ENCODE measurements at places on chromosomes 11 and 22.
A peak's percentile ranks its signal among the peaks of the same experiment; 100 is the strongest.

GRCh38 chr22:31329029-31329428 lies 17.1 kb downstream of the PATZ1 start:
- no peak for DNase-seq

- DNase-seq: no peak
Measured at GRCh38 chr11:65223011-65223410, 38.8 kb upstream of the POLA2 start.

DNA sequence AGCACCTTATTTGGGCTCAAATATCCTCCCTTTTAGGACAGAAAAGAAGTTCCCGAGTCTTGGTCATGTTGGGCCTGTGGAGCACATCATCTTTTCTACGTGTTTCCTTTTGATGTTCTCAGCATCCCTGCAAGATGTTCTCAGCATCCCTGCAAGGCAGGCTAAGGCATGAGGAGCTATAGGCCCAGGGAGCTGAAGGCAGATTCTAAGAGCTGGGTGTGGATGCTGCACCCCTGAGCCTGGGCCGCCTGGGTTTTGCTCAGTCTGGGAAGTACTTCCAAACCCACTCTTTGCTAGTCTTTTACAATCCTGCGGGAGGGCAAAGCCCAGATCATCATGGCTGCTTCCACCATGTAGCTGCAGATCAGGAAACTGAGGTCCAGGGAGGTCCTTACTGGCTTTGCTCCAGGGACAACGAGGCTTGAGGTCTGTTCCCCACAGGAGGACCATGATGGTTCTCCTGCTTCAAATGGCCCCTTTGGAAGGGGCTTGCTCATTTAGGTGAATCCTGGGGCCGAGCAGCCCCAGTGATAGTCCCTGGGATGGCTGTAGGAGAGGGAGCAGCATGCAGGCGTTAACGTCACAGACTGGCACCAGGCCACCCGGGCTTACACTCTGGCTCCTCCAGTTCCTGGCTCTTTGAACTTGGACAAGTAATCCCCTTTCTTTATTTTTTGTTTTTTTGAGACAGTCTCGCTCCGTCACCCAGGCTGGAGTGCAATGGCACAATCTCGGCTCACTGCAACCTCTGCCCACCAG lies 10.6 kb downstream of the LRRC75B start:
- no peak for DNase-seq

DNA sequence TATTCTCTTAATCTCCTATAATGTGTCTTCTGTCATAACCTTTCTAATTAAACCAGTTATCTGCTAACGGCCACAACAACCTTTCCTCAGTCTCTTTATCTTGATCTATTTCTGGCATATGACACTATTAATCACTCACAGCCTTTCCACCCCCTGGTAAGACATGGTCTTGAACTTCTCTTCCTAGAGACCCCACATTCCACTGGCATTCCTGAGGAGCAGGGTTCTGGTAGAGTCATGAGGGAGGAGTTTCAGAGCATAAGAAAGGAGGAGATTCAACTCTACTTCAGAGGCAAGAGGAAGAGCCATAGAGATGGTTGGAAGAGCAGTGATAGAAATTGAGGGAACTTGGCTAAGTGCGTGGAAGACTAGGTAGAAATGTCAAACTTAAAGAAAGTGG lies 325.6 kb downstream of the BLID start:
- no peak for DNase-seq

GRCh38 chr11:134714021-134714656 lies 302.1 kb upstream of the B3GAT1 start:
- DNase-seq: no peak

- DNase-seq: no peak
Measured at GRCh38 chr11:48106166-48106565, 110.4 kb upstream of the OR4B1 start.

- no peak for DNase-seq
Measured at GRCh38 chr11:92776676-92777075, 192.8 kb upstream of the MTNR1B start.

GRCh38 chr11:71322192-71322735 lies 69.9 kb upstream of the SHANK2 start:
- DNase-seq: no peak

DNA sequence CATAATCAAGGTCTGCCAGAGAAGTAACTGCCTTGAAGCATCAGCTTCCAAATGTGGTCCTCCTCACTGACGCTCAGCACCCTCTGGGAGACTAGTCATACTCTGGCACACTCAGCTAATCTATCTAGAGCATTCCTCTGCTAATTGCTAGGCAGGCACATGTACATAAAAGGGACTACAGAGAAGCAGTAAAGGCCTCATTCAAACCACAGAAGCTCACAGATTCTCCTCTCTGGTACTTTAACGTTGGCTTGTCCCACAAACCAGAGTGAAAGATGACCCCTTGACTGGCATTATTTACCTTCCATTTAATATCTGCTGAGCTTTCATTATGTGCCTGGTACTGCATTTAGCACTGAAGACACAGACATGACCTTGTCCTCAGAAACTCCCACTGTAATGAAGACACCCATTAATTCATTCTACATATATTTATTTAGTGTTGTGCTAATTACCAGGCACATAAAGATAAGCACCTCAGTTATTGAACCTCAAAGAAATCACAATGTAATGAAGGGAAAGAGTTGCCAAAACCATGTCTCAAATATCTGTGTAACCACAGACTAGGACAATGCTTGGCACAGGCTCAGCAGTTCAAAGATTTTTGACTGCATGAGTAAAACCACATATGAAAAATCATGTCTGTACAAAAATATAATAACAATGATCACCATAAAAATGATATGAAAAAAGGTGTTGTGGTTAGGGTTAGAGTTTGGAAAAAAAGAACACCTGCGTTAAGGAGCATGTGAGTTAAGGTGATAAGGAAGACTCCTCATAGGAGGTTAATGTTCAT lies 550.4 kb downstream of the DLG2 start:
- DNase-seq: no peak

DNA sequence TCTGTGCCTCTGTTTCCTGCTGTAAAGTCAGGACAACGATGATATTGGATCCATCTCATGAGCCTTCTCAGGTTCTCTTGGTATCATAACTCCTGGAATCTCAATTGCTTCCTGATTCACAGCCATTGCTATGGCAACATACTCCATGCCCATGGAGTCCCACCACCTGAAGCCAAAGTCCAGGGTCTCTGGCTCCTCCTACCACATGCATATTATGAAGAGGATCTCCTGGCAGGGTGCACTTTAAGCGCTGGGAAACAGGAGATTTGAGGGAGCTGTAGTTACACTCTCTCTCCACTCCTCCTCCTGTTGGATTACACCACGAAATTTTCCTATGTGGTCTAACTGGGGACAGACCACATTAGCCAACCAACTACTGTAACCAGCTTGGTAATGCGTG lies 130.9 kb upstream of the SEZ6L start:
- no peak for DNase-seq

GRCh38 chr11:6397636-6398035 lies 7.4 kb downstream of the SMPD1 start:
- DNase-seq: no peak

- DNase-seq: no peak
Measured at GRCh38 chr22:29848111-29848510, 10.0 kb upstream of the ASCC2 start.

GRCh38 chr22:25514436-25515180 lies 49.9 kb upstream of the GRK3 start:
- no peak for DNase-seq

- DNase-seq: peak; percentile 65
Measured at GRCh38 chr22:46367707-46368191, 32.2 kb downstream of the TRMU start.

- no peak for DNase-seq
Measured at GRCh38 chr11:62830904-62831519, 839 bp downstream of the STX5 start.

DNA sequence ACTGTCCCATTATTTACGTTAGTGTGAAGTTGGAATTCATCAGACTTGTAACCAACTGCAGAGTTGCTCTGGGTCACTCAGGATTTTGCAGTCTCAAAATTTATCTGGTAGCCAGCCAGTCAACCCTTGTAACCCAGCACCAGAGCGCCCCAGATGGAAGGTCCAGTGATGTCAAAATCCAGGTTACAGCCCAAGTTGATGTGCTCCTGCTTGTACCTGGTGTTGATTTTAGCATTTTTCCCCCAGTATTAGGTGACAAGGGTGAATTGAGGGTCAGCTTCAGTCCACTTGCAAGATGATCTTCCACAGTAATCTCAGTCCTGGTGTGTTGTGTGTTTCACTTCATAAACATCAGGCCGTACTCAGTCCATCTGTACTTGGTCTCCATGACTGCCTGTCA lies 7.5 kb downstream of the TIMM10B start:
- no peak for DNase-seq

DNA sequence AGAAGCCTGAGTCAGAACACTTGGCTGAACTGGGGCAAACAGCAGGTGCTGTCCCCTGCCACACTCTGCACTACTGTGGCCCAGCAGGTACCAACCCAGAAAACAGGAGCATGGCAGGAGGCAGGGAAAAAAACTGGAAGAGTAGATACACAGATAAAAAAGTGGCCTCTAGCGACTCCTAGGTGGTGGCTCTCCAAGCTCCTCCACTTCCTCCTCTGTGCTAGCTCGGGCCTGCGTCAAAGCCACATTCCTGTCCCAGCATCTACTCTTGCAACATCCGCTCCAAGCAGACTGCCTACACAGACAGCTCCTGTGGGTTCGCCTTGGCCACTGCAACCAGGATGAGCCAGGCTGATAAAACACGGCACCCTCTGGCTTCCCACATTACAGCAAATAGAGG lies 6.9 kb downstream of the OR8B12 start:
- peak; percentile 40 for DNase-seq

DNA sequence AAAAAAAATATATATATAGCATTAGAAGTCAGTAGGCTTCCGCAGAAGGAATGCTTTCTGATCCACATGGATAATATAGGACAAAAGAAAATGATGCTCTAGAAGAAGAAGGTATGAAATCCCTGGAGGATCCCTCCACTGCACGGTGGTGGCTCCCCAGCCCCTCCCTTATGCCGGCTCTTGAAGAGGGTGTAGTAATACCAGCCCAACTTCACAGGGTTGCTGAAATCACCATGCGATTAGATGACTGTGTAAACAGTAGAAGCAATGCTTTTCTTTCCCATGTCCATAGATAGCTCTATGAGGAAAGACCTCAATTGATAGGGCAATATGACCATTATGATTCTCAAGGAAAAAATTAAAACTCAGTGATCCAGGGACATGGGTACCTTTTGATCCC lies 3.2 kb upstream of the ETS1 start:
- DNase-seq: no peak

DNA sequence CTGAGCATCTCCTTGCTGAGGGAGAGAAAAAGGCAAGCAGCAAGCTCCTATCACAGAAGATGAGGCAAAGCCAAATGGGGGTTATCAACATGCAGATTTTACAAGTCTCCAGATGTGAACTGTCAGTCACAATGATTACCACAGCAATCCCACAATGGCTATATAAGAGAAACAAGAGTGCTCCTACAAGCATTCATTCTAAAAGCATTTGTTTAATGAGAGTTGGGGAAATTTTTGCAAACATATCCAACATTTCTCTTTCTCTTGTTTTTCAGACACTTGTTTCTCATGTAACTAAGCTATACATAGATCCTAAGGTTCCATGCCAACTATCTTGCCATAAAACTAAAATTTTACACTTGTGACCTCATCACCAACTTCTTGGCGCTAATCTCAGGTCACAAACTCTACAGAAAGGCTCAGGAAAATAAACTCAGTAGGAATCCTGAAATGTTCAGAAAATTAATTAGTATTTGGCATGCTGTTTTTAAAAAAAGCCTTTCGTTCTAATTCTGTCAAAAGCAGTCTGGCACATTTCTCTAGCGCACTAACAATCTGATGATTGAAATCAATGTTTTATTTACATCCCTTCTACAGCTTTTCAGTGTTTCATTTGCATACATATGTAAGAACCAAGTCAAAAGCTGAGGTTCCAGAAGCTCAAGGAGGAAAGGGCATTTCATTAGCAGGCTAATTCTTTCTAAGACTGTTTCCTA lies 199.5 kb downstream of the TTC28 start:
- no peak for DNase-seq

GRCh38 chr11:15835788-15836411 lies 520.4 kb downstream of the SOX6 start:
- no peak for DNase-seq

DNA sequence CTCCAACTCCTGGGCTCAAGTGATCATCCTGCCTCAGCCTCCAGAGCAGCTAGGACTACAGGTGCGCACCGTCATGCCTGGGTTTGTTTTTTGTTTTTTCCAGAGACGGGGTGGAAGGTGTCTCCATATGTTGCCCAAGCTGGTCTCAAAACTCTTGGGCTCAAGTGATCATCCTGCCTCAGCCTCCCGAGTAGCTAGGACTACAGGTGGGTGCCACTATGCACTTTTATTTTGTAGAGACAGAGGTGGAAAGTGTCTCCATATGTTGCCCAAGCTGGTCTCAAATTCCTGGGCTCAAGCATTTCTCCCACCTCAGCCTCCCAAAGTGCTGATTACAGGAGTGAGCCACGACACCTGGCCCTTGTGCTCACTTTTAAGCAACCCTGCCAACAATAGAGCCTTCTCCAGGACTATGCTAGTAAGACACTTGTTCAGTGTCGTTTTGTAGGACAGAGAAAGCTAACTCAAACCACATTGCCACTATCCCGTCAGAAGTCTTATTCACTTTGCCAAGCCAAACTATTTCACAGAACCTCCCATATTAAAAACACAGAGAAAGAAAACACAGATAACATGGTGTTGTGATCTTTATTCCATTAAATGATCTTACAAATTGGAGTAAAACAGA lies 9.4 kb upstream of the PLAAT3 start:
- no peak for DNase-seq

GRCh38 chr11:107769189-107769588 lies 57.3 kb upstream of the SLN start:
- DNase-seq: no peak

DNA sequence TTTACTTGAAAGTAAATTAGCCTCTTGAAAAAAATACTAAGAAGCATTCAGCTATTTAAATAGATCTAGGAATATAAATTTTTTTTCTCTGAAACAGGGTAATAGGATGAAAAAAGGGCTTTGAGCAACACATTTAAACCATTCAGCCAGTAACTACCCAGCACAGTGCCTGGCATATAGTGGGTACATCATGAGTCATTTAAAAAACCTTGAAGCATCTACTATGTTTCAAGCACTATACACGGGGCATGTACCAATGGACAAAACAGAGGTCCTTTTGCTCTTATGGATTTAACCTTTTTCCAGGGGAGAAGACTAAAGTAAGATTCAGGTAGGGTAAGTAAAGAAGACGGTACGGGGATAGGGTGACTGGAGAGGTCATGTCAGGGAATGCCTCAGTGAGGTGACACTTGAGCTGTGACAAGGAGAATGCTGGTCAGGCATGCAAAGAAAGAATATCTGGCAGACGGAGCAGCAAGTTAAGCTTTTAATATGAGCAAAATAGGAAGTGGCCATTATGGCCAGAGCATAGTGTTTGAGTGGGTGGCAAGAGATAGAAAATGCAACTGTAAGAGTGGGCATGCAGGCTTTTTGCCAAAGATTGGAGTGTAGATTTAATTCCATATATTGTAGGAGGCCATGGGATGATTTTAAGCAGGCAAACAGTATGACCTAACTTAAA lies 101.1 kb downstream of the HIPK3 start:
- DNase-seq: no peak

GRCh38 chr11:123682696-123683410 lies 28.4 kb upstream of the SCN3B start:
- DNase-seq: no peak

GRCh38 chr22:17501679-17502285 lies 61.5 kb upstream of the SLC25A18 start:
- peak; percentile 37 for DNase-seq

GRCh38 chr22:39475337-39475736 lies 18.5 kb downstream of the MGAT3 start:
- no peak for DNase-seq

GRCh38 chr22:45629469-45630089 lies 42.1 kb upstream of the ATXN10 start:
- no peak for DNase-seq
